ENCODE measurements at places on chromosomes 5 and 9. TPM values are rescaled to one million over a fixed set of nuclear protein-coding genes. Genes with fewer than 3 reads are reported as not detected.

- ATAC-seq, result no peak
Measured at GRCh38 chr5:116442095-116442534, 132.5 kb downstream of the SEMA6A start.

The PCDHA5 gene
- not detected for total RNA-seq

- no peak for ATAC-seq
Measured at GRCh38 chr5:96566833-96567587, 95.2 kb upstream of the CAST start.

GRCh38 chr9:4661165-4661564 is 929 bp upstream of the PLPP6 start:
- ATAC-seq, result no peak

- no peak for ATAC-seq
Measured at GRCh38 chr9:70013598-70014196, 30.0 kb upstream of the MAMDC2 start.

GRCh38 chr5:56985936-56986625 is 34.2 kb upstream of the MIER3 start:
- ATAC-seq, result no peak

- ATAC-seq, result no peak
Measured at GRCh38 chr5:55036477-55036876, 12.4 kb downstream of the GZMK start.

The GLRA1 gene
- total RNA-seq, result not detected

- peak; percentile 63 for ATAC-seq
Measured at GRCh38 chr9:99762470-99762869, 59.2 kb upstream of the NR4A3 start.

DNA sequence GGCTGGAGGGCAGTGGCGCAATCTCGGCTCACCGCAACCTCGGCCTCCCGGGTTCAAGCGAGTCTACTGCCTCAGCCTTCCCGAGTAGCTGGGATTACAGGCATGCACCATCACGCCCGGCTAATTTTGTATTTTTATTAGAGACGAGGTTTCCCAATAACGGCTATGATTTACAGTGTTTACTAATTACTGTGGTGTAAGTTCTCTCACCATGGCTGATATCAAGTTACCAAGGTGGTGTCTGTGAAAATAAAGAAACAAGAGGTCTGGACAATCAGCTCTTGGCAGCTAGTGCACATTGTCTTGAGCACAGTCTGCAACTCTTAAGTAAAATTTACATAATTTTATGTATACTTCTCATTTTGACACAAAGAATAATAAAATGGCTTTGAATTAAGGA is 385.5 kb upstream of the COX7C start:
- ATAC-seq, result no peak

The TXNDC8 gene
- not detected for total RNA-seq

DNA sequence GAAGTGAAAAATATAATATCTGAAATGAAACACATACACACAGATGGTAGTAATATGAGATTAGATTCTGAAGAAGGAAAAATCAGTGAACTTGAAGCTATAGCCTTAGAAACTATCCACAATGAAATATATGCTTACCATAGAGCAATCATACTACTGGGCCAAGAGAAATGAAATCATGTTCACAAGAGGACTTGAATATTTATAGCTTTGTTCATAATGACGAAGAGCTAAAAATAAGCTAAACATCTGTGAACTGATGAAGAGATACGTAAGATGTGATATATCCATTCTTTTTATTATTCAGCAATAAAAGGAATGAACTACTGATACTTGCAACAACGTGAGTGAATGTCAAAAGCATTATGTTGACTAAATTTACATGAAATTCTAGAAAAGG is 92.6 kb upstream of the ALDH1B1 start:
- no peak for ATAC-seq

The LMX1B gene
- total RNA-seq, result not detected

DNA sequence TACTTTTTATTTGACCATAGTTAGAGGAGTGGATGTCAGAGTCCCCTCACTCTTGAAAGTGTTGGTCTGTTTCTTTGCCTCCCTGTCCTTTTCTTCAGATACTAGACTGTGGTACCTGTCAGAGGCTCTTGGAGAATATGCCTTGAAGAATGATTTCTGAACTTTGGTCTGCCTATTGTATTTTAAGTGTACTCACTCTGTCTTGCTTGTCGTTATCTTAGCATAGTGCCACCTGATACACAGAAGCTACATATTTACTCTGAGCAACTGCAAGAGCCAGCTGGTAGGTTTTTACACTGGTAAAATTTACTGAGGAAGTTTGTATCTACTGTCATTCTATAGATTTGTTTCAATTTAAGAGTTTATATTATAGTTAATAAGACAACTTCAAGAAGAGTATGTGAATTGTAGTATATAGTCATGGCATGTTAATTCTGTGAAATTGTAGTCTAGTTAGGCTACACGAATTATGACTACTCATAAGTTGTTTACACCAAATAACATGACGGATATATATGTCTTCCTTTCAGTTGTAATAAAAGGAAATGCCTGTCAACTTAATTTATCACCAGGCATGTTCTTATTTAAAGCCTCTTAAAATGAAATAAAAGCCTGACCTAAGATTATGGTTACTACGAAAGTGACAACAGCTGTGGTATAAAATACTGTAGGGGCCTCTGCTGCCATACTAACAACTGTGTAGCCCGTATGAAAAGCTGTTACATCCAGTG is 201.7 kb downstream of the KDM4C start:
- no peak for ATAC-seq

- no peak for ATAC-seq
Measured at GRCh38 chr9:70462300-70462699, 47.8 kb upstream of the KLF9 start.

The TAF11L10 gene
- not detected for total RNA-seq

All from activated T-helper 17 cell treated with anti-CD3 and anti-CD28 coated beads, Interleukin-2, amount 50 U/mL, for 72 hours (primary cell).